Aorta (tissue), 5 donors: ENCODE measurements at places on chromosomes 3 and 15. TPM values are rescaled to one million over a fixed set of nuclear protein-coding genes. Genes with fewer than 3 reads are reported as not detected.
A peak's percentile ranks its signal among the peaks of the same experiment; 100 is the strongest.

- H3K27ac ChIP-seq: no peak overlapping the region
- peak; percentile 82 for DNase-seq
- no peaks in the 10 kb centered on the region for H3K36me3 ChIP-seq
- no peaks in the 10 kb centered on the region for H3K4me1 ChIP-seq
- no peak overlapping the region for H3K4me3 ChIP-seq
Observed at GRCh38 chr15:70245932-70246622, 148.4 kb upstream of the TLE3 start.

GRCh38 chr3:158095111-158095813 is 11.0 kb downstream of the SHOX2 start:
- H3K36me3 ChIP-seq: no peaks in the 10 kb centered on the region
- H3K27ac ChIP-seq: no peak overlapping the region
- H3K4me3 ChIP-seq: no peak overlapping the region
- peaks cover 3% of the 10 kb centered on the region for H3K27me3 ChIP-seq

DNA sequence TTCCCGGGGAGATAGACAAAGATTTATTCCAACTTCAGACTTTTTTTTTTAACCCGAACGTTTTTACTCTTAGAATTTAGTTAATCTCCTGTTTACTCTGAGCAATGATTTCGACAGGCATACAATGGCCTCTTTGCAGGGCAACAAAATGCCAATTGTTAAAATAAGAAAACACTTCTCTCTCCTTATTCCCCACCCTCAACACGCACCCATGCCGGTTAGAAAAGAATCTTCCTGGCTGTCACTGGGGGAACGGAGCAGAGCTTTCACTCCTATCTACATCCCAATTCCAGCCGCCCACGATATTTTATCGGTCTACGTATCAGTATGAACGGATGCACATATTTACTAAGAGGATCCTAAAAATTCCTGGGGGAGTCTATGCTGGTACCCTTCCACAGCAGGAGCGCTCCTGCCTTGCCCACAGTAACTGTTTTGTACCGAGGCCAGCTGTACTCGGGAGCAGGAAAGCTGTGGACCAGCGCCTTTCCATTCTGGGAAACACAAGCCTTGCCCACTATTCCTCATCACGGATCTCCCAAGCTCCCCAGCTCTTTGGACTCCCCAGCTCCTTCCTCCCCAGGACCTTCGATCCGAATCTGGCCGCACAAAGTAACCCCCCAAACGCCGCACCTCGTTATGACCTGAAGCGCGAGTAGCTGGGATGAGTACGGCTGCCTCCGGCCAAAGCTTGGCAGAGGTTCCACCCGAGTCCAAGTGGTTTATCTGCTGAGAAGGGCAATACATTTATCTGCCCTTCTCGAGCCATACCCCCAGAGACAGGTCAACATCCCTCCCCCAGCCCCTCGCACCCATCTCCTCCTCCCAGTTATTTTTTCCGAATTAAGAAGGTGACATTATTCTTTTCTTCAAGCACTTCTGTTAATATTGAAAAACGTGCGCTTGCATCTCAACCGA is 2.2 kb upstream of the FOXB1 start:
- no peaks in the 10 kb centered on the region for H3K4me1 ChIP-seq
- H3K4me3 ChIP-seq: no peak overlapping the region
- H3K27ac ChIP-seq: no peak overlapping the region
- no peaks in the 10 kb centered on the region for H3K36me3 ChIP-seq
- no peak for DNase-seq

GRCh38 chr15:100997442-100997841 is 78.3 kb downstream of the LRRK1 start:
- no peak for DNase-seq
- H3K27ac ChIP-seq: no peak overlapping the region
- H3K4me3 ChIP-seq: no peak overlapping the region
- H3K27me3 ChIP-seq: no peaks in the 10 kb centered on the region
- no peaks in the 10 kb centered on the region for H3K4me1 ChIP-seq

- no peak for DNase-seq
- no peaks in the 10 kb centered on the region for H3K27me3 ChIP-seq
- H3K4me3 ChIP-seq: no peak overlapping the region
Observed at GRCh38 chr3:95029644-95030043, 966.8 kb downstream of the NSUN3 start.

GRCh38 chr3:57546616-57547015 is 2.5 kb upstream of the DNAH12 start:
- H3K4me3 ChIP-seq: no peak overlapping the region
- DNase-seq: no peak
- no peaks in the 10 kb centered on the region for H3K36me3 ChIP-seq
- H3K4me1 ChIP-seq: no peaks in the 10 kb centered on the region

GRCh38 chr3:52352566-52352965 is 36.4 kb downstream of the DNAH1 start:
- no peaks in the 10 kb centered on the region for H3K4me1 ChIP-seq
- H3K27ac ChIP-seq: no peak overlapping the region
- H3K4me3 ChIP-seq: no peak overlapping the region
- DNase-seq: peak; percentile 64
- H3K36me3 ChIP-seq: no peaks in the 10 kb centered on the region

DNA sequence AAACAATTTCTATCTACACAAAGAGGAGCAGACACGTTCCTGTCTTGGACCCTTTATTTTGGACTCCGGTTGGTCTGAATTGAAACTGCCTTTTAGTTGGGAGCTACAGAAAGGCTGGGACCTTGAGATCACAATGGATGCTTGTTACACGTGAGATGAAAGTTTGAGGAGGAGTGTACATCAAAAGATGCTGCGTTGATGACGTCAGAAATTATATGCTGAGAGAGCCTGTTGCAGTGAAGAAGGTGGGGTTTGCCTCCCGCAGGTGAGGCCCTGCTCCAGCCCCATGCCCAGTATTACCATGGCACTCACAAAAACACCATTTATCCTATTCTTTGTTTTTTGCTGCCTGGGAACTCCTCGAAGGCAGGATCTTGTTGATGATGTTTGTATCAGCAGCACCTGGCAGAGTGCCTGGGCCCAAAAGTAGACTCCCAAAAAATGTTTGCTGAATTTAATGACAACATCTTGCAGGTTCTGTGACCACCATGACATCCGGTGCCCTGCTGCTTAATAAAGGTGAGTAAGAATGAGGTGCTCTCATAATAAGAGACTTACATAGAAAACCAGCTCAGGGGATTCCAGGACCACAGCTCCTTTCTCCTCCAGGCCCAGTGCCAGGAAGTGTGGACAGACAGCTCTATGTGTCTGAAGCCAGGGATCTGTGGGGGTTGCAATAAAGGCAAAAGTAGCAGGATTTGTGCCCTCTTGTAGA is 136.1 kb upstream of the UBE2E1 start:
- no peaks in the 10 kb centered on the region for H3K36me3 ChIP-seq
- H3K4me1 ChIP-seq: no peaks in the 10 kb centered on the region
- H3K4me3 ChIP-seq: no peak overlapping the region
- no peaks in the 10 kb centered on the region for H3K27me3 ChIP-seq
- H3K27ac ChIP-seq: no peak overlapping the region
- DNase-seq: no peak

DNA sequence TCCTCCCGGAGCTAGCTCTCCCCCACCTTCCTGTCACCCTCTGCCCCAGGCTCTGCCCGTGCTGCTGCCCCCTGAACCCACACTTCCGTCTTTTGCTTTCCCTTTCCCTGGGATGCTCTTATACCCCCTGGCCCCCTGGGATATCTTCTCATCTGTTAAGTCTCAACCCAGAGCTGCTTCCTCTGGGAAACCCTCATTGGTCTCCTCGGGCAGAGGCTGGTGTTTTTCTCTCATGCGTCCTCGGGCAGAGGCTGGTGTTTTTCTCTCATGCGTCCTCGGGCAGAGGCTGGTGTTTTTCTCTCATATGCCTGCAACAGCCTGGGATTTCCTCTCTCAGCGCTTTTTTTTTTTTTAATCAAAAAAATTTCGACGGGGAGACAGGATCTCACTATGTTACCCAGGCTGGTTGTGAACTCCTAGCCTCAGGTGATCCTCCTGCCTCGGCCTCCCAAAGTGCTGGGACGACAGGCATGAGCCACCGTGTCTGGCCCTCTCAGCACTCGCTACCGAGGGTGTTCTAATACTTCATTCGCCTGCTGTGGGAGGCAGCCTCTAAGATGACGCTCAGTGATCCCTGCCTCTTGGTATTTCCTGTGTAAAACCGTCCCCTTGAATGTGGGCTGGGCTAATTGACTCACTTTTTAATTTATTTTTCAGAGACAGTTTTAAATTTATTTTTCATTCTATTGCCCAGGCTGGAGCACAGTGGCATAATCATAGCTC is 62.7 kb upstream of the TFRC start:
- H3K4me3 ChIP-seq: no peak overlapping the region
- peak; percentile 17 for DNase-seq
- no peaks in the 10 kb centered on the region for H3K27me3 ChIP-seq
- H3K36me3 ChIP-seq: no peaks in the 10 kb centered on the region
- no peaks in the 10 kb centered on the region for H3K4me1 ChIP-seq
- no peak overlapping the region for H3K27ac ChIP-seq

DNA sequence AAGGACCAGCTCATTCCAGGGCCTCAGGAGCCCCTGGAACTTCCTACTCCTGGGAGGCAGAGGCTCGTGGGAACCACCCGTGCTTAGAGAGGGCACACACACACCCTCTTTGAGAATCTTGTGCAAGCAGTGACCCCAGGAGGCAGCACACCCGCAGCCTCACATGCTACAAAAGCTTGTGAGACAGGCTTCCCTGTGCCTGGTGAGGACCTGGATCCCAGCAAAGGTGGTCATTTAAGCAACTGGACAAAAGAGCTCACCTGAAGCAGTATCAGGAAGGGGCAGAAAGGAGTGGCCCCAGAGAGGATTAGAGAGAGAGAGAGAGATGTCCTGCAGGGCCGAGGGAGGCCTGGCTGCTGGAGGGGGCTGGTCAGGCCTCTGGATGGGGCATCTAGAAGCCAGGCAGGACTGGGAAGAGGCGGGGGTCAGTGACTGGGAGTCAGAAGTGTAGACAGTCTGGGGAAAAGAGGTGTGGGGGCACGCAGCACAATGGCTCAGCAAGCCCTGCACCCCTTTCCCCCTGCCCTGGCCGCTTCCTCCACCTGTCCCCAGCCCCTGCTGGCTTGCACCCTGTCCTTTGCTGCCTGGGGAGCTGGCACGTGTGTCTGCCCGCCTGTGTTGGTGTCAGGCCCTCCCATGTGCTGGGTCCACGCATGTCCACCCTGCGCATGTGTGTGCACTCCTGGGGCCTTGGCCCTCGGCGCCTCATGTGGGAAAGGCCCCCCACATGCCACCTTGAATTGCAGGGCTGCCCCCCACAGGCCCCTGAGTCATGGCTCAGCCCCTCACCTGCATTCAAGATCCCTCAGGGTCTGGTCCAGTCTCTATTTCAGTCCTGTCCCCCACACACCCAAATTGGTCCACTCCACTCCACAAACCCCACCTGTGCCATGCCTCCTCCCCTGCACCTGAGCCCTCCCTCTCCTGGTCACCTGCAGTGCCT is 36.9 kb downstream of the TSPAN3 start:
- no peaks in the 10 kb centered on the region for H3K27me3 ChIP-seq
- no peaks in the 10 kb centered on the region for H3K4me1 ChIP-seq
- H3K27ac ChIP-seq: no peak overlapping the region

GRCh38 chr3:62159709-62160092 is 213.6 kb downstream of the FEZF2 start:
- no peak overlapping the region for H3K4me3 ChIP-seq
- peak overlapping the region; percentile 89 for H3K27ac ChIP-seq
- peaks cover 20% of the 10 kb centered on the region for H3K4me1 ChIP-seq
- H3K27me3 ChIP-seq: no peaks in the 10 kb centered on the region
- H3K36me3 ChIP-seq: no peaks in the 10 kb centered on the region

GRCh38 chr3:60269377-60269776 is 981.9 kb downstream of the FHIT start:
- no peaks in the 10 kb centered on the region for H3K36me3 ChIP-seq
- H3K27ac ChIP-seq: no peak overlapping the region
- H3K27me3 ChIP-seq: no peaks in the 10 kb centered on the region
- H3K4me1 ChIP-seq: no peaks in the 10 kb centered on the region
- no peak overlapping the region for H3K4me3 ChIP-seq

DNA sequence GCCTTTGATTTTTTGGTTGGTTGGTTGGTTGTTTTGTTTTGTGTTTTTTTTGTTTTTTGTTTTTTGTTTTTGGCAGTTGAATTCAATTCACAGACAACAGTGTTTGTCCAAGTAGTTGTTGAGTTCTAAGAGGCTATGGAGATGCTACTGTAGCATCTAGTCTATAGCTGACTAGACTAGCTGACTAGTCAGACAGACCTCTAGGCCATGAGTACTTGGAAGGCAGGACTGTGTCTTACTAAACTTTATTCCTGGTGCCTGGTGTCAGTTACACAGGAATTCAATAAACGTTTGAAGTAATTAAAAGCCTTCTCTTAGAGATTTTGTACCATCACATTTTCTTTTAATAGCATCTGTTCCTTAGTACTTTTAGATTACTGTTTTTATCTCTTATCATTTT is 35.7 kb downstream of the RNF13 start:
- no peak for DNase-seq
- no peaks in the 10 kb centered on the region for H3K36me3 ChIP-seq
- H3K27me3 ChIP-seq: no peaks in the 10 kb centered on the region
- no peak overlapping the region for H3K27ac ChIP-seq
- H3K4me1 ChIP-seq: no peaks in the 10 kb centered on the region
- H3K4me3 ChIP-seq: no peak overlapping the region

- no peaks in the 10 kb centered on the region for H3K27me3 ChIP-seq
- no peak overlapping the region for H3K4me3 ChIP-seq
- no peak overlapping the region for H3K27ac ChIP-seq
- no peak for DNase-seq
Observed at GRCh38 chr15:92623435-92623834, 32.1 kb downstream of the FAM174B start.

- no peak overlapping the region for H3K4me3 ChIP-seq
- no peaks in the 10 kb centered on the region for H3K36me3 ChIP-seq
- H3K4me1 ChIP-seq: no peaks in the 10 kb centered on the region
- no peaks in the 10 kb centered on the region for H3K27me3 ChIP-seq
- no peak overlapping the region for H3K27ac ChIP-seq
Observed at GRCh38 chr15:50627351-50628055, 59.1 kb downstream of the TRPM7 start.

DNA sequence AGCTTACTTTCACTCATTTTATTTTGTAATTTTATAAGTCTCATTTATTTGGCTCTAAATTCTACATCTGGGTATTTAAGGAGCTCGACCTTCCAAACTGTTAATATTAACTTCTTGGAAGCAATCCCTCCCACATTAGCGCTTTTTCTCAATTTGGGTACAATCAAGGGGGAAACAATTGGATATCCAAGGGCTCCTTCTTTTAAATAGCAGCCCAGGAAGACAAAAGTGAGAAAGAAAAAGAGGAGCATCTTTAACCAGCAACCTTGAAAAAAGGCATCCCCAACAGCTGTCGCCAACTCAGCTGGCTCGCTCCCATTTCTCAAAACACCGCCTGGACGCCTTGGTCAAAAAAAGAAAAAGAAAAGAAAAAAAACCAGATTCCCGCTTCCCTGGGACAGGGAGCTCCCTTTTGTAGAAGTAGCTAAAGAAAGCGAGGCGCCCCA is 873 bp downstream of the C3orf70 start:
- H3K36me3 ChIP-seq: no peaks in the 10 kb centered on the region
- no peaks in the 10 kb centered on the region for H3K27me3 ChIP-seq
- DNase-seq: no peak
- H3K27ac ChIP-seq: peak overlapping the region; percentile 62
- peak overlapping the region; percentile 71 for H3K4me3 ChIP-seq

Gene BOC
- 164 TPM for total RNA-seq

Gene CYP8B1
- total RNA-seq: not detected

Gene CYP1A1
- total RNA-seq: not detected

Gene PRR23A
- not detected for total RNA-seq

Gene TGM5
- 0.84 TPM for total RNA-seq

Gene SHC4
- total RNA-seq: 18.6 TPM

Gene CACNA2D3
- 2.4 TPM for total RNA-seq

Gene IGF1R
- 88.8 TPM for total RNA-seq

Gene FBLN2
- 117 TPM for total RNA-seq

Gene METTL6
- 16.0 TPM for total RNA-seq

Gene CFAP100
- not detected for total RNA-seq
